Fibroblast of mammary gland (primary cell): ENCODE measurements at places on chromosomes 6 and 20.

DNA sequence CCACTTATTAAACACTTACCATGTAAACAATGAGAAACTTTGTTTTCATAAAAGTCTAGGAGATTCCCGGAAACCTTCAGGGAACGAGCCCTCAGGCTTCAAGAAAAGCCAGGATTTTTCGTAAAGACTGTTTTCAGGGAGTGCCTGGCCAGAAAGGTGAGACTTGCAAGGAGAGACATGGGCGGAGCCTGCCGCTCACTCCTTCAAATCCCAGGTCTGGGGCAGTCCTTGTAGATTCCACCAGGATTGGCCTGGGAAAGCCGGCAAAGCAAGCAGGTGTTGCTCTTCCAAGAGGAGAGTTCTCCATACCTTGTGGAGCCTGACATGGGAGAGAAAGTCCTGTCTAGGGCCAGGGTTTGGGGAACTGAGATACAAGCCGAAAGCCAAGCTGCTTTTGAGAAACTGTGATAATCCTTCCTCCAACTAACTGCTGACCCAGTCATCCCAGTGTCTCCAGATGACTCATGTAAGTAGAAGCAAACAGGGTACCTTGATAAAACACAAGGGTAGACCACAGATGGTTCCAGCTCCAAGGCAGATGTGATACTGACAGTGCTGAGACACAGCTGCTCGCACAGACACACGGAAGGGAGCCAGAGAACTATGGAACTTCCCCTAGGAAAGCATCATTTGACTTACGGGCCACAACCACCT, 69.4 kb upstream of the NAA20 start:
- peak; percentile 66 for DNase-seq

- no peak for DNase-seq
Observed at GRCh38 chr20:45307076-45307640, 518 bp downstream of the RBPJL start.

- no peak for DNase-seq
Observed at GRCh38 chr6:15843764-15844163, 180.9 kb upstream of the DTNBP1 start.

DNA sequence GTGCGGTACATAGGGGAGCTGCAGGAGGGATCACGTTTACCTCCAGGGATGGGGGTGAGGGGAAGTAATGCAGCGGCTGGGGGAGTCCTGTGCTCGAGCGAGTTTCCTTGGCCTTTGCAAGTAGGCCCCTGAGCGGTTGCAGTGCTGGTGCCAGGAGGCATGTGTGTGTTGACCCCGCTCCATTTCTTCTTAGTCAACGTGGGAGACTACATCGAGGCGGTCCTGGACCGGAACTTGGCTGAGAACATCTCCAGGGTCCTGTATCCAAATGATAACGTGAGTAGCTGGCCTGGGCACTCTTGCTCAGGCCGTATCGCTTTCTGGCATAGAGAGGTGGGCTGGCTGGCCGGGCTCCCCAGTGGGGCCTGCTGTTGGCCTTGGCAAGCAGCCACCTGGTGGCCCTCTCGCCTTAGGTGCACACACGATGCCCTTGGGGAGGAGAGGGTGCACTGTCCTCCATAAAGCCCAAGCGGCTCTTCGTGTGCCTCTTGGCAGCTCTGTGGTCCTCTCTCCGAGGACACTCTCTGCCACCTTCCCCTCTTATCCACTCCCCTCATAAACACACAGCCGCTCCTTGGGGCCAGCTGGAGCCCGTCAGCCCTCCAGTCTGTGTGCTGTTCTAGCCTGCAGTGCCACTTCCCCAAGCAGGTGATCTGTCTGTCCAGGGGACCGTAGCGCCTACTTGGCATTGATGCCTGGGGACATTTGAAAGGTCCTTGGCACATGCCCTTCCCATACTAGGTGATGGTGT, 29.3 kb downstream of the PYGB start:
- no peak for DNase-seq

DNA sequence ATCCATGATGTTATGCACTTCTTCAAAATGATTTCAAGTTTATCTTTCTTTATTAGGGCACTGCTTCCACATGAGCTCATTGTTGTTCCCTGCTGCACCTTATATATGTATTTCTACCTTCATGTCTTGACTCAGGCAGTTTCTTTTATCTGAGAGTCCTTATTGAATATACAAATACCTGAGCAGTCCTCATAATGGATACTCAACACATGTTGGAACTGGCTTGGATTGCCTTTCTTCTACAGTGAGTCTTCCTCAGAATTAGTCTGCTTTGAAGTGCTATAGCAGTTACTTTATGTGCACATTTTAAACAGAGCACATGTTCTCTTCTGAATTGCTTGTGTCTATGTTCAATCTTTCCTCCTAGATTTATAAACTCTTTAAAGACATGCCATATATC, 45.3 kb upstream of the LOC128125822 start:
- DNase-seq = no peak

DNA sequence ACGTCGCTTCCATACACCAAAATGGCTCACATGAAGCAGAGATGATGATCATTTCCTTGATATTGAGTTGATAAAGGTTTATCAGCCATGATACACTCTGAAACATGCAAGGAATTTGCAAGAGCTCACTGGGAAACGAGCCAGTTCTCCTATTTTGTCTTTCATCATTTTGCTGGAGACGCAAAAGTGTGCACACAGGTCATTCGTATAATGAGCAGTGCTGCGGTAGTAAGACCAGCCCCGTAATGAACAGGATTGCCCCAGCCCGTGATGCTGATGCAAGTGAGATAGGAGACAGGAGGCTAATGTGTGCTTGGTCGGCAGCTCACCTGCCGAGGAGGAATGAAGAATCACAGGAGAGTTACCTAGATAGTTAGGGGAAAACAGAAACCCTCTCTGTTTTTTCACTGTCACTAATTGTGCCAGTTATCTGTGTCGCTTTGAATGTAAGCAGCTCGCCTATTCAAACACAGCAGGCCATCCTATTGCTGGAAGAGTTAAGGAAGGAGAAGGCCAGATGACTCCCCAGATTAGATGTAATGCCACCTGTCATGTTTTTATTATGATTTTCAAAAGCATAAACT, 391.8 kb downstream of the SAMD5 start:
- DNase-seq = peak; percentile 1
